ENCODE measurements at places on chromosomes 3 and 15. TPM values are rescaled to one million over a fixed set of nuclear protein-coding genes. Genes with fewer than 3 reads are reported as not detected.

GRCh38 chr3:78249294-78249693, 1209.4 kb downstream of the ROBO2 start:
- DNase-seq, result no peak

GRCh38 chr3:49397470-49397869, 14.3 kb downstream of the RHOA start:
- no peak for DNase-seq

- no peak for DNase-seq
Measured at GRCh38 chr3:18808429-18808828, 339.9 kb upstream of the KCNH8 start.

DNA sequence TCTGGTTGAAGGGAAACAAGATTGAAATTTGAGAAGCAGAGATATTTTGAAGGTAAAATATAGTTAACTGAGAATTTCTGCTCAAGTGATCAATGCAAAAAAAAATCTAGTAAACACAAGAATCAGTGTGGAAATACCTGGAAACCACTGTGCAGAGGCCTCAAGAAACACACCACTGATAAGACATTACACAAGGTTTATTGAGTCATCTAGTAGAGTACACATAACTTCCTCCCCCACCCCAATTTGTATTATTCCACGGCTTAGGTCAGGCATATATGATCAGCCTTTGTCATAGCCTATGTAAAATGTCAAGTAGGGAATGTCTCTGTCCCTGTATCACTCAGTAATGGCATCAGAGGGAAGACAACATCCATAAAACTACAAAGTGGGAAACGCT, 447.8 kb upstream of the BCHE start:
- no peak for DNase-seq

- no peak for DNase-seq
Measured at GRCh38 chr3:169430707-169431404, 232.7 kb downstream of the MECOM start.

The LRRC58 gene
- 36.7 TPM for total RNA-seq

The PLA2G4D gene
- total RNA-seq, result not detected
